ENCODE measurements at places on chromosomes 1 and 21.

- no peak overlapping the region for H3K4me3 ChIP-seq
- H3K4me1 ChIP-seq = no peaks in the 10 kb centered on the region
- H3K27ac ChIP-seq = no peak overlapping the region
- DNase-seq = no peak
Observed at GRCh38 chr1:158800526-158800925, 19.5 kb upstream of the OR6N2 start.

DNA sequence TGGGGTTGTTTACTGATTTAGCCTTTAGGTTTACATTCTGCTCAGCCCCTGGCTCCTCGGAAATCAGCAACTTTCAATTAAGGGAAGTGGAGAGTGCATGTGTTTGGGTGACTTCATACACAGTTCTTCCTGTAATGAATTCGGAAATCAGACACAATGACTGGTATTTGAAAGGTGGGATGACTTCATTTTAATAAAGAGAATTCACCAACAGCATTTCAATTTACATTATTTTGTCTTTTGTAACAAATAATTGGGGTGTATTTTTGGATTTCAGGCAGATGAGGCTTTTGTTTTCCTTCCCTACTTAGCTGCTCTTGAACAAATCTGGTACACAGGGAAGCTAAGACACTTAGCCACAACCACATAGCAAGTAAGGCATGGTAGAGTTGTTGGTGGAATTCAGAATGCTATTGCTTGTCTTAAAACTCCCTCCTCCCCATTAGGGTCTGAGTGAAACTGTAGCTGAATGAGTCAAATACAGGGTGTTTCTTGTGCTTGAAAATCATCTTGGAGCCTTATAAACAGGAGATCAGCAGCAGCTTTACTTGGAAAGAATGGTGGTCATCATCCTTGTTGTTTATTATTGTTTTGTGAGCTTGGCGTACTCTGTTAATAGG, 917 bp downstream of the STX12 start:
- peak overlapping the region; percentile 94 for H3K27ac ChIP-seq
- H3K27me3 ChIP-seq = no peaks in the 10 kb centered on the region
- DNase-seq = peak; percentile 29
- H3K36me3 ChIP-seq = no peaks in the 10 kb centered on the region

- no peak for DNase-seq
- no peaks in the 10 kb centered on the region for H3K27me3 ChIP-seq
- no peaks in the 10 kb centered on the region for H3K4me1 ChIP-seq
- H3K27ac ChIP-seq = no peak overlapping the region
Observed at GRCh38 chr1:104795931-104796330, 1046.2 kb downstream of the AMY1C start.

- no peak for DNase-seq
- H3K27me3 ChIP-seq = no peaks in the 10 kb centered on the region
- no peaks in the 10 kb centered on the region for H3K4me1 ChIP-seq
- no peaks in the 10 kb centered on the region for H3K36me3 ChIP-seq
Observed at GRCh38 chr1:36866169-36866814, 168.0 kb downstream of the GRIK3 start.

GRCh38 chr1:217443845-217444244, 187.0 kb downstream of the GPATCH2 start:
- no peaks in the 10 kb centered on the region for H3K4me1 ChIP-seq
- H3K27ac ChIP-seq = no peak overlapping the region
- DNase-seq = no peak
